ENCODE measurements at places on chromosomes 2 and 18. TPM values are rescaled to one million over a fixed set of nuclear protein-coding genes. Genes with fewer than 3 reads are reported as not detected.
A peak's percentile ranks its signal among the peaks of the same experiment; 100 is the strongest.

DNA sequence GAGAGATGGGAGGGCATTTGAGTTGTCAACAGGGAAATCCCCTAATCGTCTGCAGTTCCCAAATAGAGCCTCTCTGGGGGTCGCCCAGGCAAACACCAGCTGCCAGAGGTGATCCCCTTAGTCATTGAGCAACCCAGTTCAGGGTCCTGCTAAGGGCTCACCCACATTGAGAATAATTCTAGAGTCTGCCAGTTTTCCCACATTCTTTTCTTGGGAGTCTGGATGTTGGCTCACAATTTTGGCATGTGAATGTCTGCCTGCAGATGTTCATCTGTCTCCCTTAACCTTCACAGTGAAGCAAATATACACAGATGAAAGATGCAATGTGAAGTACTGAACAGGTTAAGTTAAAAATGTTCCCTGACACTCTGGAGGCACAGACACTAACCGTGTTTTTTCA, 11.4 kb upstream of the SMIM21 start:
- peak; percentile 20 for DNase-seq

GRCh38 chr2:97661927-97662326, 1.9 kb downstream of the ACTR1B start:
- no peak for DNase-seq

GRCh38 chr2:3300224-3300995, 77.2 kb downstream of the EIPR1 start:
- DNase-seq: peak; percentile 1

DNA sequence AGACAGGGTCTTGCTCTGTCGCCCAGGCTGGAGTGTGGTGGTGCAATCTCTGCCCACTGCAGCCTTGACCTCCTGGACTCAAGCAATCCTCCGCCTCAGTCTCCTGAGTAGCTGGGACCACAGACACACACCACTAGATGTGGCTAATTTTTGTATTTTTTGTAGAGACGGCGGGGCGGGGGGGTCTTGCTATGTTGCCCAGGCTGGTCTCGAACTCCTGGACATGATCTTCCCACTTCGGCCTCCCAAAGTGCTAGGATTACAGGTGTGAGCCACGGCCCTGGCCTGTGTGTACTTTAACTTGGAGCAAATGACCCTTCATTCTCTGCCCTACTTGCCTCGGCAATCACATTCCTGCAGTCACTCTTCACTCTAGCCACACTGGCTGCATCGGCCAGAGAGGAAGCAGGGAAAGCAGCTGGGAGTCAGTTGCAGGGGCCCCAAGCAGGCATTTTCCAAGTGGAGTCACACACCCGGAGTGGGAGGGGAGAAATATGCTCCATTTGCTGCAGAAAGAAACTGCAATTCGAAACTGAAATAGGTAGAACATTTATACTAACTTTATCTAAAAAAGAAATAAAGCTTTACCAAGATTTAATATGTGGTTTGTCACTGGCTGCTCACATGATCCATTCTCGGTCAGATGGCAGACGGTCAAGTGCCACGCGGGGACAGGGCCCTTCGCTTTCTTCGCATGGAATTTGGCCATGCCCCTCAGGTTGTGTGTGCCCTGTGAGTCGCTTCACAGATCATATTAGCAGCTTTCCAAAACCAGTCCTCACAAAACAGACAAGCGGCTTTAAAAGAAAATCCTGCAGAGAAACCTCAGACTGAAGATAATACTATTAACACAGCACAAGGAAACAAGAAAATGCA, 37.1 kb downstream of the FAM161A start:
- no peak for DNase-seq

- no peak for DNase-seq
Observed at GRCh38 chr2:239329972-239330572, 70.7 kb downstream of the HDAC4 start.

GRCh38 chr2:55063713-55064323, 13.6 kb upstream of the RTN4 start:
- DNase-seq: no peak

- no peak for DNase-seq
Observed at GRCh38 chr18:39460136-39460535, 1894.5 kb upstream of the CELF4 start.

- no peak for DNase-seq
Observed at GRCh38 chr2:196500686-196501431, 138.7 kb upstream of the CCDC150 start.

DNA sequence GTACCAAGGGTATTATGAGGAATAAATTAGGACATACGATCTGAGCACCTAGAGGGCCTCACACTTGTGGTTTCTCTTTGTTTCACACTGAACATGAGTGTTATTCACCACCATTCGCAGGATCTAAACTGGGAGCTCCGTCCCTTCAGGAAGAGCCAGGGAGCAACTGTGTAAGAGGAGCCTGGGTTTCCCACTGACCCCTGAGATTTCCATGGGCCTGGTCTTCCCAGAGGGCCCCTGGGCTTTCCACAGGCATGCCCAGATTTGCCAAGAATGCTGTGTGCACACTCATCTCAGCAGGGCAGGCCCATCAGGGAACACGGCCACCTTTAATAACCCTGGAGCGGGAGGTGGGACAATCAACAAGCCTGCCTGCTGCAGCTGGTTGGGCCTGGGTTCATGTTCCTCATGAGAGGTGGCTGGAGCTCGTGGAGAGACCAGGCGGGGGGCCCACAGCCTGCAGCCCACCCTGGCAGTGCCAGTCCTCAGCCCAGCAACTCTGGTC, 416.8 kb upstream of the MYT1L start:
- no peak for DNase-seq

- peak; percentile 63 for DNase-seq
Observed at GRCh38 chr18:2212598-2213205, 358.6 kb downstream of the METTL4 start.

Gene IGFBP2
- 10.6 TPM for total RNA-seq

Gene NYAP2
- total RNA-seq: not detected

Gene CREG2
- 0.25 TPM for total RNA-seq

Gene GNAL
- total RNA-seq: 0.16 TPM

Gene DAW1
- total RNA-seq: not detected

Gene NT5C1B
- not detected for total RNA-seq

Gene FBXO15
- 0.49 TPM for total RNA-seq
